ENCODE measurements at places on chromosomes 1 and 21.
A peak's percentile ranks its signal among the peaks of the same experiment; 100 is the strongest.

GRCh38 chr1:227895828-227896685 lies 51.7 kb downstream of the WNT9A start:
- DNase-seq: peak; percentile 6

GRCh38 chr1:28775121-28775942 lies 36.6 kb upstream of the OPRD1 start:
- DNase-seq: peak; percentile 81

- no peak for DNase-seq
These were observed 45.2 kb downstream of the SDCCAG8 start for GRCh38 chr1:243301059-243301458.

GRCh38 chr1:225813214-225813964 lies 3.5 kb downstream of the EPHX1 start:
- DNase-seq: no peak

GRCh38 chr1:60895701-60896100 lies 186.7 kb upstream of the NFIA start:
- DNase-seq: no peak

DNA sequence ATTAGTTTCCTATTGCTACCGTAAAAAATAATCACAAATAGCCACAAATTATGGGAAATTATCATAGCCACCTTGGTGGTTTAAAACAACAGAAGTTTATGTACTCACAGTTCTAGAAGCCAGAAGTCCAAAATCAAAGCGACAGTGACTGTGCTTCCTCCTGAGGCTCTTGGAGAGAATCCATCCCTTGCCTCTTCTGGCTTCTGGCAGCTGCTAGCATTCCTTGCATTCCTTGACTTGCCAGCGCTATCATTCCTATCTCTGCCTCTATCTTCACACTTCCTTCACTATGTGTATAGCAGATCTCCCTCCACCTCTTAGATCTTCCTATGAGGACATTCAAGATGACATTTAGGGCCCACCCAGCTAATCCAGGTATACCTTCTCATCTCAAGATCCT lies 180.1 kb upstream of the USP25 start:
- DNase-seq: no peak

- DNase-seq: peak; percentile 41
These were observed 86.8 kb downstream of the CAMK2N1 start for GRCh38 chr1:20399196-20399595.

DNA sequence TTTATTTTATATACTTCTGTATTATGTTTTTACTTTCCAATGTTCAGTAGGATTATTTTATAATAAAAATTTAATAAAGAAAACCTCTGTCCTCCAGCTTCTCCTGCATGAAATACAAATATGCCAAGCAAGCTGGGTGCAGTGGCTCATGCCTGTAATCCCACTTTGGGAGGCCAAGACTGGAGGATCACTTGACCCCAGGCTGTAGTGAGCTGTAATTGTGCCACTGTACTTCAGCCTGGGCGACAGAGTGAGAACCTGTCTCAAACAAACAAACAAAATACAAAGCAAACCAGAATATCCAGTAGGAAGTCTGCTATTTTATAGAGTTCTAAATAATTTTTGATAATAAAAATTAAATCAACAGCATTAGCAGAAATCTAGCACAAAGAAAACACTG lies 168.8 kb downstream of the EIF4G3 start:
- DNase-seq: no peak

DNA sequence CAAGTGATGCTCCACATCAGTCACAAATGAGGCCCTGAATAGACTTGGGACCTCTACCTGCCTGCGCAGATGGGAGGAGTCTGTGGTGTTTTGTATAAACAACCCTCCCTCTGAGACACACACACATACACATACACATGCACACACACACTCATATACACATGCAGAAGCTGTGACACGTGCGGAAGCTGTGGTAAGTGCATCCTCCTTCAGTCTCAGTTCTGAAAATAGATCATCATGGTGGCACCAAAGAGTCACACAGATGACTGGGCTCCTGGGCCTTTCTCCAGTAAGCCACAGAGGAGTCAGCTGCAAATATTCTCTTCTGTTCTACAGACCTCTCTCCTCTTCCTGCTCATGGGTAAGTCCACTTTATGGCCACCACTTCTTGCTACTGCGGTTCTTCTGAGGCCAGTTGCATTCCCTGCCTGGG lies at the start of gene LY9:
Gene LY9, plus strand, starts transcription at position 224 of the 433 bp plus-strand sequence. Its CDS starts 14 bp downstream, at position 238.
- no peak for DNase-seq

DNA sequence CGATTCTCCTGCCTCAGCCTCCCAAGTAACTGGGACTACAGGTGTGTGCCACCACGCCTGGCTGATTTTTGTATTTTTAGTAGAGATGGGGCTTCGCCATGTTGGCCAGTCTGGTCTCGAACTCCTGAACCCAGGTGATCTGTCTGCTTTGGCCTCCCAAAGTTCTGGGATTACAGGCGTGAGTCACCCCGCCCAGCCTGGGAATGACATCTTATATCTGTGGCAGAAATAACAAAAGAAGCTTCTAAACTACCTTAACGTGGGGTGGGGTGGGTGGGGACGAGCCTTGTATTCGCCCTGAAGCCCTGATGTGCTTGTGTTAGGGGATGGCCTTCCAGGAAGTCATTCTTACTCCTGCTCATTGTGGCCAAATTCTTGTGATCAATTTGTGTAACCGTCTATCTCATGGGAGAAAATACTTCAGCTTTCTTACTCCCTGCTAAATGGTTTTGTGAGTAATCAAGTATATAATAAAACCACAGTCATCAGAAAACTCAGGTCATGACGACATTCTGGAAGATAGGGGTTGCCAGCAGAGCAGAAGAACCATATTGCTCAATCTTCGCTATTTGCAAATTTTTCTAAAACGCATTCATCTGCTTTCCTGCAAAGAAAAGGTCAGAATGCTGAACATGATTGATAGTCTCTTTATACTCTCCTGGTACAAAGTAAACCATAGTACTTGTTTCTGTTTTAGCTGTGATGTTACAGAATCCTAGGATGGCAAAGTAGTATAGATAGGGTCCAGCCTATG lies 63.2 kb downstream of the DIRAS3 start:
- DNase-seq: no peak

- no peak for DNase-seq
These were observed 45.3 kb upstream of the RGS1 start for GRCh38 chr1:192530254-192530653.

DNA sequence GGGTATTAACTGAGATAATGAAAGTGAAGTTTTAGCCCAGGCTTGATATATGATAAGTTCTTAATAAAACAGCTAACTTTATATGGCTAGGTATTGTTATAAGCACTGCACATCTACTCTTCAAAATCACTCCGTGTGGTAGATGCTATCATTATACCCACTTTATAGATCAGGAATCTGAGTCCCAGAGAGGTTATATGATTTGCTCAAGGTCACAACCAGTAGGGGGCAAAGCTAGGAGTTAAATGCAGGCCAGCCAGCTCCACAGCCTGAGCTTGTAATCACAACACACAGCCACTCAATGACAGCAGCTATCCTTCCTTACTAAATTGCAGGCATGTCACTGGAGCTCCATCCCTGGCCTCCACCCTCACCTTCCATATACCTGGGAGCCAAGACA lies 115.8 kb downstream of the CAPN8 start:
- no peak for DNase-seq

GRCh38 chr1:40745176-40745575 lies 38.4 kb upstream of the KCNQ4 start:
- DNase-seq: no peak

GRCh38 chr21:25281134-25281533 lies 326.1 kb downstream of the MRPL39 start:
- no peak for DNase-seq

GRCh38 chr1:25948641-25949040 lies 42.4 kb upstream of the STMN1 start:
- no peak for DNase-seq

- no peak for DNase-seq
These were observed 16.2 kb downstream of the SRRM1 start for GRCh38 chr1:24659166-24659904.

- no peak for DNase-seq
These were observed 10.0 kb downstream of the TPM3 start for GRCh38 chr1:154181944-154182343.

GRCh38 chr1:235050911-235051360 lies 77.7 kb downstream of the TOMM20 start:
- peak; percentile 85 for DNase-seq

DNA sequence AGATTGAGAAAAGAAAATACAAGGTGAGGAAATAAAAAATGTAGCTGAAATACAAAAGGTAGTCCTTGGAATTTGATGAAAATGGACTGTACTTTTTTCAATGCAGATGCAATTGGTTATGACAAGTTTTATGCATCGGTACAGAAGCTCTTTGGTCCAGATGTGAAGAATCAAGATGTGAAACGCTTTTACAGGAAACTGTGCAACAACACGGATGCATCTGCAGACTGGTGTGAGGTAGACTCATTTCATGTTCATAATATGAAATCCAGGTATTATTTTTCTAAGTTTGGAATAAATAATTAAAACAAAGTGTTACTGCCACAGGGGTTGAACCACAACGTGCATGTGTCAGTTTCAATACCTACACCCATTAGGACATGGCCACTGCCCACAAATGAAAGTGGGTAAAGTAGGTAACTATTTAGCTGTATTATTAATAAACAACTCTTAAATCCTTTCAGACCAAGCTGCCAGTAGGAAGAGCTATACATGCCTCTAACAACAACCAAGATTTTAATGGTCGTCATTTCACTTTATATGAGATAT lies 8.4 kb downstream of the WDR64 start:
- no peak for DNase-seq

DNA sequence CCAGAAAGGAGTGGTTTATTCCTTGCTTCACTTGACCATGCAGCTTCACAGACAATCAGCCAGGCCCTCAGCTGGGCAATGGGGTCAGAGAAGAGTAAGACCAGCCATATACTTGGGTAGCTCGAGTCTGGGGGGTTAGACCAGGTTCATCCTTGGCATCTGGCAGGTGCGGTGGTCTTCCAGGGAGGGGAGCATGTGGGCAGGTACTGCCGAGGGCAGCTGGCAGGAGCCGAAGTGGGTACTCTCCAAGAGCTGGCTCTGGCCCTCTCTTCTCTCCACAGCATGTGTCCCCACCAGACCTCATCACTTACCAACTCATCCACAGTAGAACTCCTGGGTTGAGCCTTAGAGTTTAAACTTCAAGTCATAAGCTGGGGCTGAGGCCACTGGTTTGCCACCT lies 156.8 kb downstream of the FOXD2 start:
- DNase-seq: no peak

GRCh38 chr1:209737118-209737505 lies 18.7 kb upstream of the TRAF3IP3 start:
- no peak for DNase-seq

DNA sequence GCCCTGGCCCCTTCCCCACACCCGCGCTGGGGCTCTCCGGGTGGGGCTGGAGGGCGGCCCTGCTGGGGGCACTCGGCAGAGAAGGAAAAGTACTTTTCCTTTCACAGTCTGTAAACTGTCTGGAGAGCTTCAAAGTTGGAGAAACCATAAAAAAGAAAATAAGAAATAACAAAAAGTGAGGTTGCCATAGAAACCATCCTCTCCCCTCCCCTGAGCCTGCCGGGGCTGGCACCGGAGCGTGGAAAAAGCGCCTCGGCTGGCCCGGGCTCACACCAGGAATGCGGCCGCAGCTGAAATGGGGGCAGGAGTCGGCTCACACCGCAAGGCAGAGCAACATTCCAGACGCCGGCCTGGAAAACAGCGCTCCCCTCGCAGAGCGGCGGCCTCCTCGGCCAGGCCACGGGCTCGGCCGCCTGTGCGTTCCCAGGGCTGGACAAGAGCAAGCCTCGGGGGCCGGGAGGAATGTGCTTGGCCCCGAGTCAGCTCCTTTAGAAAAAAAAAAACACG lies 69.2 kb downstream of the MORN1 start:
- peak; percentile 94 for DNase-seq

DNA sequence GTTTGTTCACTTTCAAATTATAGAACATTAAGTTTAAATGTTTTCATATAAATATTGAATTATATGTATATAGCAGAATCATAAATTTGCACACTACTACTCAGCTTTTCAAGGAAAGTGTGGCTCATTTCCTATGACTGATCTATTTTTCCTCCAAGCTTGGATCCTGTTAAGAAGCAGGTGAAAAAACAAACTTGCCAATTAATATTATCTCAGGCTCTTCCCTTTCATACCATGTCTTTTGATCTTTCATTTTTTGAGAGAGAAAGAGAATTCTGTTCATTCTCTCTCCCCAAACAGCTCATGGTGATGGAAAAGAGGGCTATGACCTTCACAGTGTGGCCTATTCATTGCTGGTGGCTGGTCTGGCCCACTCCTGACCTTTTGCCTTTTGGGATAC lies 43.7 kb downstream of the SEC16B start:
- no peak for DNase-seq

- DNase-seq: no peak
These were observed 969.0 kb downstream of the TTLL7 start for GRCh38 chr1:83029916-83030315.

- no peak for DNase-seq
These were observed 40.2 kb downstream of the HIVEP3 start for GRCh38 chr1:41878495-41878894.

DNA sequence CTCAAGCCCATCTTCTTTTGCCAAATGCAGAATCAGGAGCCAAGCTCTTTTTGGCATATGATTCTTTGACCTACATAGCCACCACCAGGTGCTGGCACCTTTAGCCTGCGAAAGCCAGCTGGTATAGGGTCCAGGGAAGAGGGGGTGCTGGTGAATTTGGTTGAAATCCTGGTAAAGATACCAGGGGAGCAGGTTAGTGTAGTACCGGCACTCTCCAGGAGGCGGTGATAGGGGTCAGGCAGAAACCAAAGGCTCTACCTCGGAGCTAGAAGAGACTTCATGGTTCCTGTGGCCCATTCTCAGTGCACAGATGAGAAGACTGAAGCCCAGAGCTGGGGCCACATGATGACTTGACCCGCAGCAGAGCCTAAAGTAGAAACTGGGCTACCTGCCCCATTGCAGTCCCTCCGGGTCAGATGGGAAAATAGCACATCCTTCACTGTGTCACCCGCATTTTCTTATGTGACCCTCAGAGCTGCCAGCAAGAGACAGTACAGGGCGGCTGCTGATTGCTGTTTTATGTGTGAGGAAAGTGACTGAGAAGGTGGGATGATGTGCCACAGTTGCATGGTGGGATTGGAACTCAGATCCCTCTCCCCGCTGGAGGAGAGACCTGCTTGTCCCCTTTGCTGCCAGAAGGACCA lies 36.0 kb upstream of the IL19 start:
- DNase-seq: no peak

DNA sequence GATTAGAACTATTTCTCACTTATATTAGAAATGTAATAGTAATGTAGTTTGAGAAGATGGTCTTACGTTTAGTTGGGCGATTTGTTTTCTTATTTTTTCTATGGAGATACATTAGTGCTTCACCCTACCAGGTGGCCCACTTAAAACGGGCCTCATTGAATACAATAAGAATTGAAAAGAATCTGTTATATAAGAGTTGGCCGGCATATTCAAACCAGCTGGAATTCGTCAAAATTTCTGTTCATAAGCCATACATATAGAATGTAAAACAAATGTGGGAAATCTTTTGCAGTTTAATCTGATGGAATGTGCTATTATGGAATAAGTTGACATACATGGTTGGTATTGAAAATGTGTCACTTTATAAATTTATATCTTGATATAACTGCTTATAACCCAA lies 96.4 kb upstream of the C1orf105 start:
- DNase-seq: no peak
